ENCODE measurements at places on chromosomes 11 and 22.

DNA sequence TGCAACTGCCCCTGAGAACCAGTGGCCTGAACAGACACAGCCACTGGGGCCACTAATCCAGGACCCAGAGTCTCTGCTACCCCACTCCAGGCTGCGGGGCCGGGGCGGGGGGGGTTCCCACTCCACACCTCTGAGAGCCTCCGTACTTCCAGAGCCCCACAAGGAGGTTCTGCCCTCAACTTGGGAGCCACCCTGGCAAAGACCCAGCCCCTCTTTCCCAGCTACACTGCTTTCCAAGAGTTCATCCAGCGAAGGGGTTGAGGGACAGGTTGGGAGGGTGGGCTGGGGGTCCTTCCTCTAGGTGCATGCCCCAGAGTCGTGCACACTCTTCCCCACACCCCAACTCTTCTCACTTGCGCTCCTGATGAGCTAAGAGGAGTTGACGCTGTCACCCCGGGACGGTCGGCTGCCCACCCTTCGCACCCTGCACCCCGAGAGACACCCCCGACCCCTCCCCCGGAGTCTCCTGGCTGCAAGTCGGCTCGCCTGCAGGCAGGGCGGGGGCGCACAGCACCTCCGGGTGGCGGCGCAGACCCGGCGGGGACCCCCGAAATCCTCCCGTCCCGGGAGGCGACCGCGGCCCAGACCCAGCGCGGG, 531 bp downstream of the RAB3IL1 start:
- DNase-seq: no peak

DNA sequence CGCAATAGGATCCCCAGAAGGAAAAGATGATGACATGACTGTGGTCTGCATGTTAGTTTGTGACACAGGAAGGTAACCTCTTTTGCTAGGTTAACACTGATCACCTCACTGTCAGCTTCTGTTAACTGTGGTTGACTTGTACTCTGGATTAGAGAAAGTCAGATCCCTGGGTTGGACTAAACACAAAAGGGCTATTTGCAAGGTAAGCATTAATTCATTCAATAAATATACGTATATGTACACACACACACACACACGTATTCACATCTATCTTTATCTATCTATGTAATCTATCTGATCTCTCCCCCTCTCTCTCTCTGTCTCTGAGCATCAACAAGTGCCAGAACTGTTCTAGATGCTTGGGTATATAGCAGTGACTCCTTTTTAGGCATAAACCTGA, 136.1 kb upstream of the SNX19 start:
- no peak for DNase-seq

DNA sequence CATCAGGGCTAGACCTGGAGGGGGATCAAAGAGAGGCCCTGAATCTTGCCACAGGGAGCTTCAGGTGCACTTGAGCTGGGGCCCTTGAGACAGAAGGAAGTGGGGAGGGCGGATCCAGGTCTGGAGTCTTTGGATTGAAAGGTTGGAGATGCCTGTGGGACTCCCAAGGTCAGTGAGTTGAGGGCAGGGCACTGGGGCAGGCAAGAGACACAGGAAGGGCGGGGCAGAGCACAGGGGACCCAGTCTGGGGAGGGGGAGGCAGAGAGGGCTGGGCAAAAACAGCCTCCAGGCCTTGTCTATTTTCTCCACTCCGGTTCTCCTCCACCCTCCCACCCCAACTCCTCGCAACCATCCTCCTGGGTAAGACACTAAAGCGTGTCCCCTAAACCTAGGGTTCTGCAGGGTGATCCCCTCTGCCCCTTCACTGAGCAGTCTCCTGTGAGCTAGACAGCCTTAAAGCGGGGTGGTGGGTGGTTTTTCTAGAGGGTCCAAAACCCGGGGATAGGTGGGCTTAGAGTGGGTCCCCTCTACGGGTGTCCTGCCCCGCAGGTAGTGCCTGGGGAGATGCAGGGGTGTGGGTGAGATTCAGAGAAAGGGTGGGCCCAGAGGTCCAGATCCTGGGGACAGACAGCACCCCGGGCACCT, 38.6 kb upstream of the CELSR1 start:
- no peak for DNase-seq

GRCh38 chr11:103958475-103959215, 77.8 kb upstream of the DDI1 start:
- no peak for DNase-seq

DNA sequence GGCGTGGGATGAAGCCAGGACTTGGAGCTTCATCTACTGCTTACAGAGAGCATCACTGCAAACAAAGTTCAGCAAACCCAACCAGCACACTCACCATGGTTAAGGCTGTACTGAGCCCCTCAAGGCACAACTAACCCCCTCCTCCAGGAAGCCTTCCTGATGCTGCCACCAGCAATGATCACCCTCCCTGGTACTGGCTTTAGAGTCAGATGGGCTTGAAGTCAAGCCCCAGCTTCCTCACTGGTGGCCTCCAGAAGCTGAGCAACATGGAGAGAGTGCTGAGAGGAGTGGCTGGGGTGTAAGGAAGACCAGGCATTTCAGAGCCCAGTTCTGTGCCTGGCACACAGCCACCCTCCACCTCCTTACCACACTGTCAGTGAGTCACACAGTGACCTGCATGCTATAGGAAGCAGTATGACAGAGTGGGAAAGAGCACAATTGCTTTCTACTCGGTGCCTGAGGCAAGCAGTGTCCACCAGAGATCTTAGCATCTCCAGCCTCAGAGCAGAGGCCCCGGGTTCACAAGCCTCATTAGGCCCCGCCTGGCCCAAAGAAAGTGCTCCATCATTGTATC, 24.7 kb upstream of the BAIAP2L2 start:
- no peak for DNase-seq

DNA sequence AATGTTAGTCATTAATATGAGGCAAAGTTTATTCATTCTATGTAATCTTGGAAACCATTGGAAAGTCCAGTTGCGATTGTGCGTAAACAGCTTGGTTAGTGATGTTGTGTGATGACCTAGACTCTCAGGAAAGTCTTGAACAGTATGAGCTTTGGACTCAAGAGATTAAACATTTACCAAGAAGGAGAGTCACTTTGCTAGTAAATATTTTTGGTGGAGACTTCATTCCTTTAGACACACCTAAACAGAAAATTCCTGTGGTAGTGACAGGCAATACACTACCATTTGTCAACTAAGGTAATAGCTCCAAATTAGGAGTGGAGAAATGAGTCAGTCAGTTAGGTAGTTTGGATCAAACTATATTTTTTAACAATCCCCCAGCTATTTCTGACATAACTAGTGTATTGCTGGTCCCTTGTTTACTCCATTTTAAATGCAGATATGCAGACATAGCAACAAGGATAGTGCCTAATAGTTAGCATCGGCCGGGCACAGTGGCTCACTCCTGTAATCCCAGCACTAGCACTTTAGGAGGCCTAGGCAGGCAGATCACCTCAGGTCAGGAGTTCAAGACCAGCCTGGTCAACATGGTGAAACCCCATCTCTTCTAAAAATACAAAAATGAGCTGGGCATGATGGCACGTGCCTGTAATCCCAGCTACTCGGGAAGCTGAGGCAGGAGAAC, 89.3 kb downstream of the ARHGAP42 start:
- no peak for DNase-seq

- no peak for DNase-seq
These were observed 157.9 kb downstream of the FEZ1 start for GRCh38 chr11:125337836-125338834.

GRCh38 chr11:56151376-56151775, 8.7 kb downstream of the OR8K5 start:
- DNase-seq: no peak

GRCh38 chr11:98003606-98004371, 1017.0 kb upstream of the CNTN5 start:
- no peak for DNase-seq

DNA sequence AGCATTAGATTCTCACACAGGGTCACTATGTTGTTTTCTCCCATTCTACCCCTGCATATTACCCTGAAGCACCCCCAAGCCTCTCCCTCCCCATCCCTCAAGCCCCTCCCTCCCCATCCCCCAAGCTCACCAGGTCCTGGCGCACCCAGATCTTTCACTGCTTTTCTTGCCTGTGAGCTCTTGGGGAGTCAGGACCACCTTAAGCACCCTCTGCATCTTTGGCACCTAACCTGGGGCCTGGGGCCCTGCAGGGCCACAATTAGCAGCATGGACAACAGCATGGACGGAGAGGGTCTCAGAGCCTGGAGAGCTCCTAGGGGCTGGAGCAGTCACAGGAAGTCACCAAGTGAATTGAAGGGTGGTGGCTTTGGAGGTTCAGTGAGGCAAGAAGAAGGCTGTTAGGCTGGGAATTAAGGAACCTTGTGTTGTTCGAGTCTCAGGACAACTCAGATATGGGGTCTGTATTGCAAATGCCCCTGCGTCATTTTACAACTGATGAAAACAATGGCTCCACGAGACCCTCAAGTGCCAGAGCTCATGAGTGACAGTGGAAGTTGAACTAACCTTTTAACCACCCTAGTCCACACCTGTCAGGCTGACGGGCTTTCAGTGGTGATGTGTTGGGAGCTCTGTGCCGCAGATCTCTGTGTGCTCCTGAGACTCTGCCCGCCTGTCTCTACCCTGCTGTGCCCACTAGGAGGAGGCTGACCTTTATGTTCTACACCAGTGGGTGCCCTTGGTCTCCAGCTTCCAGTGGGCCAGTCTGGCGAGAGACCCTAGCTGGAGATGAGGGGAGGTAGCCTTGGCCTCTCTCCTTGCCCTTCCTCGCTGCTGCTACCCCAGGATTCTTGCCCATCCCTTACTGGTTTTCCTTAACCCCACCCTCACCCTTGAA, 111.3 kb upstream of the OR4B1 start:
- no peak for DNase-seq

DNA sequence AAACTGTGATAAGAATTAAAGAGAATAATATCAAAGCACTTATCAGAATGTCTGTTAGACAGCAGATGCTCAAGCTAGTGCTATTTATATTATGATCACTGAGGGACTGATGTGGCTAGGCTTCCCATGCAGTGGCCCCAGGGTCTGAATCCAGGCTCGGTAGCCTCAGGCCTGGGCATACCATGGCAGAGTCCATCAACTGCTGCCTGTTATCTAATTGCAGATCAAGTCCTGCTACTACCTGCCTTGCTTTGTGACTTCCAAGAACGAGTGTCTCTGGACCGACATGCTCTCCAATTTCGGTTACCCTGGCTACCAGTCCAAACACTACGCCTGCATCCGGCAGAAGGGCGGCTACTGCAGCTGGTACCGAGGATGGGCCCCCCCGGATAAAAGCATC, 57.5 kb downstream of the TIMP3 start:
- DNase-seq: no peak

GRCh38 chr22:26941896-26942636, 284.7 kb downstream of the MIAT start:
- no peak for DNase-seq

GRCh38 chr22:50210378-50211139, 9.7 kb downstream of the SELENOO start:
- DNase-seq: no peak

DNA sequence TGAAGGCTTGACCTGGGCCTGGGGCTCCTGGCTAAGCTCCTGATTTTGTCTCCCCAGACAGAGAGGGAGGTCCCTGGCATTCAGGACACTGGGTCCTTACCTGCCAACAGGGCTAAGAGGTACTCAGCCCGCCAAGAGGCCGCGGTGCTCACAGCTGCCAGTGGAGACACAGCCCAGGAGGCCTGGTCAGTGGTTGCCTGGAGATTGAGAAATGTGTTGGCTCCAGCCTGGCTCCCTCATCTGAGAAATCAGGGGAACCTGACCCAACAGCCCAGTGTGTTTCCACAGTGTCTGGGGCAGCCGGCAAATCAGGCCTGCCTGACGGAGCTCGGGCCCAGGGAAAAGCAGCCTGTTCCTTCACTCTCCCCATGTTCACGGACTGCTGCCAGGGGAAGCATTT, 79.4 kb upstream of the NAV2 start:
- DNase-seq: no peak

GRCh38 chr22:18118345-18118915, 7.8 kb downstream of the TUBA8 start:
- no peak for DNase-seq

GRCh38 chr22:46501701-46502100, 35.7 kb downstream of the CELSR1 start:
- no peak for DNase-seq

GRCh38 chr11:31763296-31763695, 47.8 kb downstream of the PAX6 start:
- DNase-seq: no peak

GRCh38 chr11:1234771-1235305, 12.0 kb downstream of the MUC5B start:
- DNase-seq: no peak

GRCh38 chr22:22210375-22210774, 34.2 kb upstream of the VPREB1 start:
- DNase-seq: peak; percentile 65

GRCh38 chr22:25833676-25834075, 91.7 kb downstream of the MYO18B start:
- DNase-seq: no peak

DNA sequence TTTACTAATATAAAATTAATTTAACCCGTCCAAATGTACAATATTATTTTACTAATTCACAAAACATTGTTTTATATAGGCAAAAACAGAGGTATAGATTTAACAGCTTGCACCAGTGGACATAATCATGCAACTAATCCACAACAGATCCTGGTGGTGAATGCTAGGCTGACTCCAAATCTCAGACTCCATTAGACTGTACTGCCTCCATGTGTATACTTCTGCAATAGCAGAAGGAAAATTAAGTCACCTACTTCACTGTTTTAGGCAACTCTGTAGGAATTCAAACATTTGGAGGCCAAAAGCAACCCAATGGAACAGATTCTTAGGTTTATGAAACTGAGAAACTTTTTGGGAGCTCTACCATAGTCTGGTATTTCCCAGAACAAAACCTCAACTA, 30.0 kb upstream of the RAB39A start:
- peak; percentile 5 for DNase-seq

- DNase-seq: no peak
These were observed 465.0 kb downstream of the GUCY1A2 start for GRCh38 chr11:106553304-106553703.

DNA sequence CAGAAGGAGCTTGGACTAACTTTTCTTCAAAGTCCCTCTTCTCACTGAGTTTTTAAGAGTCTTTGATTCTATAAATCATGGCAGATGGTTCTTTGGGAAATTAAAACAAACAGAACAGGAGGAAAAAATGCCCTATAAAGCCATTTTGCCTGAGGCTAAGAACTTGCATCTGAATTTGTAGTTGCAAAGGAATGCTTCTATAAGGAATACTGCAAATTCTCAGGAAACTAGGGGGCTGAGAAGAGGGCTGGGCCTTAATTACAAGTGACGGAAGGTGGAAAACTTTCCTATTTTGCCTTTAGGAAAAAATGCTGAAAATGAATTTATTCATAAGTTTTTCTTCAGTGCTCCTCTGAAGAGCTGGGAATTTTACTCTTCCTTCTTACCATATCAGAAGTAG, 90.0 kb upstream of the NARS2 start:
- no peak for DNase-seq

DNA sequence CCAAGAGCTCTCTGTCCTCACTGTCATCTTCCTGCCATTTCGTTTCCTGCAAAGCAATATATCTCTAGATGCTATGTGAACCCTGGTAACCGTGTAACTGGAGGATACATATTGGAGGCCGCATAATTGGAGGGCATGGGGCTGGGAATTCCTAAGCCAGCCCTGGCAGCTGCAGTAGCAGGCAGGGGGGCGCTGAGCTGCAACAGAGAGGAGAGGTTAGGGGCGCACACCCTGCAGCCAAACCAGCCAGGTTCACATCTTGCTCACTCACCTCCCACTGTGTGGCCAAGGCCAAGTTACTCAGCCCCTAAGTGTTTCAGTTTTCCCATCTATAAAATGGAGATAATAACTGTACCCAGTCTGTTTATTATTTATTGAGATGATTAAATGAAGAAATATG, 39.9 kb upstream of the ZBTB16 start:
- no peak for DNase-seq

- no peak for DNase-seq
These were observed 516 bp downstream of the LRFN4 start for GRCh38 chr11:66857234-66857926.

Measured in stimulated activated CD4-positive, alpha-beta T cell treated with anti-CD3 and anti-CD28 coated beads, Interleukin-4, amount 100 ng/mL, for 24 hours (primary cell).